CD4-positive, alpha-beta T cell treated with Interleukin-21 for 1 hour (primary cell): ENCODE measurements at places on chromosomes 12 and 14.

DNA sequence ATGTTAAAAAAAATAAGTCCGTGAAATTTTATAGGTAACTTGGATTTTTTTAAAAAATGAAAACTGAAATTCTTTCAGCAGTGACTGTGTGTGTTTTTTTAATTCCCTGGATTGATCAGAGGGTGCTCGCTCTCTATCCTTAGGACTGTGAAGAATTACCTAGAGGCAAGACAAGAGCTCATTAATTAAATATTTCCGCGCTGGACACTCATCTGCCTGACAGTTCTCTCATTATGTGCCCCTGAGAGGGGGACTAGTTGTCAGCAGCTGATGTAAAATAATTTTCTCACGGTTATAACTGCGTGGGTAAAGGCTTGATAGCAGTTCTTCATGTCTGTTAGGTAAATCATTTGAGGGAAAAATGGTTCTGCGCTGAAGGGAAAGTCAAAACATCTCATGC is 101.3 kb downstream of the PTCSC3 start:
- DNase-seq: no peak

DNA sequence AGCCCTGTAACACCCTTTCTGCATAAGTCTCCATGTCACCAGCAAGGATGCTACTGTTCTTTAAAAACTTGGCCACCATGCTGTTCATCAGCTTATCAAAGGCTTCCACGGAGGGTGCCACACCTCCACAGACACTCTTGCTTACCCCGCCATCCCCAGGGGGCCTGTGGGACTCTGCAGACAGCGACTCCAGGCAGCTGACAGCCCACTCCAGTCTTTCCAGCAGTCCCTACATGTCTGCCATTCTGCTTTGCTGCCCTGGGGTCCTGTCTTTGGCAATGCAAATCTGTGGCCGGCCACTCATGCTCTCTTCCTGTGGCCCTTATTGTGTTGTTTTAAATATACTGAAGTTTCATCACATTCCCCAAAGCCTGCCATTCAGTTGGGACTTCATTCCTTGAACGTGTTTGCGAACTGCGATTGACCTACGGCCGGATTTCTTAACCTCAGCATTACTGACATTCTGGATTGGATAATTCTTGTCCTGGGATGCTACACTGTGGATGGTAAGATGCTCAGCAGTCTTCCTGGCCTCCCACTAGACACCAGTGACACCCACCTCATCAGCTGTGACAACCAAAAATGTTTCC is 125.6 kb downstream of the FOXN3 start:
- no peak for DNase-seq

- DNase-seq: no peak
Measured at GRCh38 chr14:102982852-102983470, 60.5 kb downstream of the AMN start.

- DNase-seq: no peak
Measured at GRCh38 chr12:96980991-96981414, 73.9 kb downstream of the NEDD1 start.

GRCh38 chr12:116222358-116222757 is 55.1 kb downstream of the MED13L start:
- DNase-seq: no peak

DNA sequence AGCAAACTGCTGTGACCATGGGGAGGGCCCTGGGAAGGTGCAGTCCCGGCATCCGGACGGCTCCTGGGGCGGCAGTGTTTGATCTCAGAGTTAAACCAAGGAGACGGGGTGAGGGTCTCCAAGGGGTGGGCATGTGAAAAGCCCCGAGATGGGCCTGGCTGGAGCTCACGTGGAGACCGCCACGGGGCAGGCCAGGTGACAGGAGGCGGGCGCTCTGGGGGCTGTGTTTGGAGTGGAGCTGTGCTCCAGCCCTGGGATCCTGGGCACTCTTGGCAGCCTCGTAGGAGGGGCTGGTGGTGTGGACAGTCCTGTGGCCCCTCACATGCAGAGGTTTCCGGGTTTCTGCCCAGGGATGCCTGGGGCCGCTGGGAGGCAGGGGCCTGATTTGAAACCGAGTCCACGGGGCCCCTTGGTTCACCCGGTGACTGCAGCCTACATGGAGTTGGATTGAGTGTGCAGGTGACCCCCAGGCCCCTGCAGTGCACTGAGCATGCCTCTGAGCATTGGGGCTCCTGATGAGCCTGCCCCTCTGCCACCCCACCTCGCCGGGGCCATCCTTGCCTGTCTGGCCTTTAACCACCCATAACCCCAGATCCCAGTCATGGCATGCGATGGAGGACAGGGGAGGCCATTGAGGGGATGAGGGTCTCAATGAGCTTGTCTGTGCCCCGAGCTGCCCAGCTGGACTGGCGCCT is 8.4 kb downstream of the KIF26A start:
- no peak for DNase-seq

- DNase-seq: no peak
Measured at GRCh38 chr12:95962222-95962621, 19.1 kb downstream of the AMDHD1 start.

DNA sequence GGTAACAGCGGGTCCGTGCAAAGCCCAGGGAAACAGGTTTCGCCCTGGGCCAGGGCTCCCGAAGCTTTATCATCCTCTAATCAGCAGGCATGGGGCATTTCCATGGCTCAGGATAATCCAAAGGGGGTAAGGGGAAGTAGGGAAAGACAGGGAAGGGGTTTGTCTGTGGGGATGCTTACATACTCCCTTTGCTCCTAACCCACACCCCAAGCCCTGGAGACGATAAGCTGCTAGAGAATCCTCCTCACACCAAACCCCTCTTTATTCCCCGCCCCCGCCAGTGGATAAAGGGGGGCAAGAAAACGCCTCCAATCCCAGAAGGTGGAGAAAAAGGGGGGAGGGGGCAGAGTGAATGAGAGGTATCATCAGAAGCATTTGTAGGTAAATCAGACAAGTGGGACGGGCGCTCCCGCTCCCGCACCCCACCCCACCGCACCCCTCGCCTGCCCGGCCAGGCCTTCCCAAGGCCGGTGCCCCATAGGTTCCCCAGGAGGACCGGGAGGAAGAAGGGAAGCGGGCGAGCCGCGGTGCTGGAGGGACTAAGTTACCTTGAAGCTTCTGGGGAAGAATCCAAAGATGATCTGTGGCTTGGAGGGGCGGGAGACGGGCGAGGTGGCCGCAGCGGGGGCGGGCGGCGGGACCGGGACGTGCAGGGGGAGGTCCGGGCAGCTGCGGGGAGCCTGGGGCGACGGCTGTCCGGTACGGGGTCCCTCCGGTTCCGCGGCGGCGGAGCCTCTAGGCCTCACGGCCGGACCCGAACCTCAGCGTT is 762 bp downstream of the PPP2R5E start:
- DNase-seq: no peak

GRCh38 chr14:91464615-91465205 is 45.4 kb downstream of the PPP4R3A start:
- no peak for DNase-seq

DNA sequence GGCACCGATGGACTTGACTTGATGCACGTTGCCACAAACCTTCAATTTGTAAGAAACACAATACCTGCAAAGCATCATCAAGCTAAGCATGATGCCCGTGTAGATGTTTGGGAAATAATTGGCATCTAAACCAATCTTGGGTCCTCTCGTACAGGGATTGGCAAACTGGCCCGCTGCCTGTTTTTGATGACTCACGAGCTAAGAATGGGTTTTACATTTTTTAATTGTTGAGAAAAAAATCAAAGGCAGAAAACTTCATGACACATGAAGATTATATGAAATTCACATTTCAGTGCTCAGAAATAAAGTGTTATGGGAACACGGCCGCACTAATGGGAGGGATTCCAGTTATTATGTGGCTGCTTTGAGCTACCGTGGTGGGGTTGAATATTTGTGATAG is 10.9 kb downstream of the MTA1 start:
- no peak for DNase-seq
